ENCODE measurements at places on chromosomes 3 and 15.

DNA sequence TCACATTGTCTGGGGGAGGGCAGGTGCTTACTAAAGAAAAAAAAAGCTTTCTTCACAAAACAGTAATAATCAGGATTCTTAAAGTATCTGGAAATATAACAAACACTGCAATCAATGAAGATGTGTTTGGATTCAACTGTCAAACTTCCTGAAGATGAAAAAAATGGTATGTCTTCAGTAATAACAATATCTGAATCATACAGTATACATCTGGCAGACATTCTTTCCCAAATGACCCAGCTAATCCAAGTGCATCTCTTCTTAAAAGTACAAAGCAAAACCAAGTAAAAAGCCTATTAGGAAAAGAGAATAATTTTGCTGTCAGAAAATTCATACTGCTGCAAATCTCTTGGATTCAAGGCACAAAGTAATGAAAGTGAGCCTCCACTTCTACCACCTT, 145.0 kb upstream of the MCTP2 start:
- no peak for DNase-seq

- no peak for DNase-seq
Observed at GRCh38 chr3:162602619-162603018, 1106.0 kb downstream of the OTOL1 start.

GRCh38 chr3:114519415-114519814, 225.6 kb downstream of the TIGIT start:
- DNase-seq, result peak; percentile 11

GRCh38 chr15:42065468-42065867, 28.9 kb downstream of the PLA2G4D start:
- DNase-seq, result no peak

- no peak for DNase-seq
Observed at GRCh38 chr15:31480356-31481025, 153.9 kb downstream of the KLF13 start.

DNA sequence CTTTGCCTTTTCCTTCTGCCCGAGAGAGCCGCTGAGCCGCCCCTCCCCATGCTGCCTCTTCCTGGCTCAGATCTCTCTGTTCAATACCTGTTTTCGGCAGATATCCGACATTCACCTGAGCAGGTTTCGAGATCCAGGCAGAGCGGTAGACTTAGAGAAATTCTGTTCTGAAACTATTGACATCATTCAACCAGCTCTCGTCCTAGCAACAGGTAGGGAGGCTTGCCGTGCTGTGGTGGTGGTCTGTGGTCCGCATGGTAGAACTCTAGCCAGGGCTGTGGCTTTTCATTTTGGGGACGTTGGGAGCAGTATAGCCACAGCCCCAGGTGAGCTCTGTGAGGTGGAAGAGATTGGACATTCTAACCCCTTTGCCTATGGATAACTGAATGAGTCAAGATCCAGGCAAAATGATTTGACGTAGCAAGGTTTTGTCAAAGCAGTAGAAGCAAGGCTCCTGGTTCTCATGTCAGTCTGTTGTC, 810 bp downstream of the TMEM62 start:
- DNase-seq, result no peak

DNA sequence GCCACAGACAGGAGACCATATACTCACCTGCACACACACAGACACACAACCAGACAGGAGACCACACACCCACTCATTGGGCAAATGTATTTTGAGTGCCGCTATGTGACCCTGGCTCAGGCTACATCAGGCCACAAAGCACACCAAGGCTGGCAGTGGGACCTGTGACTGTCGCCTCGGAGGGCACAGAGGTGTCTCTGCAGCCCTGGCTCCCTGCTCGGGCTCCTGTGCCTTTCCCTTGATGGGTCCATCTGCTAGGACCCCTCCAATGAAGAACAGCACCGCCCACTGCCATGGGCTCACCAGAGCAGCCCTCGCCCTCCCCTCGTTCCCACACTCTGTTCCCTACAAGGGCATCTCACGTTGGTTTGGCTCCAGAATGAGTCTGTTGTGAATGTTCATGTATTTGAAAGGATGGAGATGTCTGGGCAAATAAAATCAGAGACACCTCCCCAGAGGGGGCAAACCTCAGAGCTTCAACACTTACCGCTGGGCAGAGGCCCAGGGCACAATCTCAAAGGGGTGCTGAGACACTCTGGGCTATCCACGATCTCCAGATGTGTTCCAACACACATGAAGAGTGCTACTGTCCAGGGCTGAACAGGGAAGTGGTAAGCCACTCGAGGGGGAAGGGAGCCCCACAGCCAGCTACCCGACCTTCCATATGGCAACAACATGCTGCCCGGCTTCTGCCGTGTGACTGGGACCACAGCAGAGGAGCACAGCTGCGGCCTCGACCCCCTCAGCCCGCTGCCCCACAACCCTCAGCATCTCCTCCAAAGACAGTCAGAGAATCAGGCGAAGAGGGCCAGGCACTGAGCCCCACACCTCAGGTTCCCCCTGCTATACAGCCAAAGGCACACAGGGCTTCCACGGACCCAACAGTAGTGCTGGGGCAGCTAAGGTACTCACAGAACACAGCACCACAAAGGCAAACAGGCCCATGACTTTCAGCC, 74.9 kb downstream of the OCA2 start:
- DNase-seq, result no peak

- DNase-seq, result no peak
Observed at GRCh38 chr3:169285057-169286033, 378.2 kb downstream of the MECOM start.

GRCh38 chr15:81107889-81108288, 26.2 kb upstream of the CFAP161 start:
- DNase-seq, result no peak

- DNase-seq, result no peak
Observed at GRCh38 chr3:190131329-190131728, 10.6 kb upstream of the P3H2 start.

DNA sequence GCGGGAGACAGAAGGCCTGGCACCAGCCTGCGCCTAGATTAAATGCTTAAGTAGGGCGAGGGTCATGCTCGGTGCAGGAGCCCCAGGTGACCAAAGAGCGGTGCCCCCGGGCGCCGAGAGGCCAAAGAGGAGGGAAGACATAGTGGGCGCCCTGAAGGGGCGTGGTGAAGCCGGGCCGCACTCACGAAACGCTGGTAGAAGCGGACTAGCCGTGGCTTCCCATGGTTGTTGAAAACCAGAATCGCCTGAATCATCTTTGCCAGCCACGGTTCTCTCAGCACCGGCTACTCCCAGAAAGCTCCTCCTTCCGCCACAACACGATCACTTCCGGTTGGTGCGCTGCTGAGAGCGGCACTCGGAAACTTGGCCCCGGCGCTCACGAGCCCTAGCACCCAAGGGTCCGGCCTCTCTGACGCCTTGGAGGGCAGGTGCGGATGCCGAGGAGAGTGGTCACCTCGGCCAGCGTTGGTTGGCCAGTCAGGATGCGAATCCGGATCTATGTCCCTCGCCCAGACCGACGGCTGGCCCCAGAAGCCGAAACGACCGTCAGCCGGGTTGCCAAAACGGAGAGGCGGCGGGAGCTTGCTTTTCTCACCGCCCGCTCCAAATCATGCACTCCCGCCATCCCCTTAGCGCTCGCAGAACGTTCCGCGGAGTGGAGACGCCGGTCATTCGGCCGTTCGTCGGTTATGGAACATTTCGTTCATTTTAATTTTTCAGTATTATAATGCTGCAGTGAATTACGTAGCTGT, at the start of gene AP3S2:
TSS of gene AP3S2 (minus strand) at position 299 of the 752 bp plus-strand sequence. CDS start at position 254, 45 bp downstream.
- peak; percentile 90 for DNase-seq

GRCh38 chr3:32586356-32586755, 15.7 kb upstream of the DYNC1LI1 start:
- DNase-seq, result no peak

DNA sequence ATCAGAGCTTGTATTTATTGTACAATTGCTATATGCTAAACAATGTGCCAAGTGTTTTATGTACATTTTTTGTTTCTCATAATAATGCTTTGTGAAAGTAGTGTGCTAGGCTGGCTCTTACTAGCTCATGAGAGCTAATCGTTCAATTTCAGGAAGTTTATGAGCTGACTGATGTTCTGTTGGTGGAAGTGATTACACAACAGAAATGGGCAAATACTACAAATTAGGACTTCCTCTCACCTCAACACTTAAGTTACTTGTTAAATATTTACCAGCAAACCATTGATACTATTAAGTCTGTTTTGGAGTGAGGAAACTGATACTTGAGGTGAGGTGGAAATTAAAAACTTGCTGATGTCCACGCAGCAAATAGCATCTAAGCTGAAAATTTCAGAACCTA, 32.3 kb downstream of the SLC9C1 start:
- no peak for DNase-seq
